ENCODE measurements at places on chromosomes 16 and 17.

GRCh38 chr16:54201200-54201599 is 85.4 kb downstream of the IRX3 start:
- DNase-seq = no peak

DNA sequence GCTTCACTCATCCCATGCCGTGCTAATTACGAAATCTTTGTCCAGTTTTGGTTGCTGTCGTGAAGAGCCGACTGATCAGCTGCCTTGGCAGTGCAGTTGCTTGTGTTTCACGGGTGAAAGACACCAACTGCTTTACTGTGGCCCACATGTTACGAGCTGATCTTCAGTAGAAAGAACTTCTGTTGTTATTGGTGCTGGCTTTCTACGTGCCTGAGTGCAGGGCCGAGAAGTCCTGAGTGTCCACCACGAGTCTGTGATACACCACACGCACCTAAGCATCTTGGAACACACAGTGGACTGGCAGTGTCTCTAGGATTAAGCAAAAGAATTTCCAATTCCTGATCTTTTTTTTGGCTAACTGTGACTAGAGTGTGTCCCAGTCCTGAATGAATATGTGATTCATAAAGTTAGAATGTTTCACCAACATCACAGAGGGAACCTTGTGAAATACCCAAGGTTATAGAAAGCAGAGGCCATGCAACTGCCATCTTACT is 70.4 kb upstream of the CLEC18A start:
- no peak for DNase-seq

- no peak for DNase-seq
These were observed 78.9 kb downstream of the CMIP start for GRCh38 chr16:81523387-81524115.

DNA sequence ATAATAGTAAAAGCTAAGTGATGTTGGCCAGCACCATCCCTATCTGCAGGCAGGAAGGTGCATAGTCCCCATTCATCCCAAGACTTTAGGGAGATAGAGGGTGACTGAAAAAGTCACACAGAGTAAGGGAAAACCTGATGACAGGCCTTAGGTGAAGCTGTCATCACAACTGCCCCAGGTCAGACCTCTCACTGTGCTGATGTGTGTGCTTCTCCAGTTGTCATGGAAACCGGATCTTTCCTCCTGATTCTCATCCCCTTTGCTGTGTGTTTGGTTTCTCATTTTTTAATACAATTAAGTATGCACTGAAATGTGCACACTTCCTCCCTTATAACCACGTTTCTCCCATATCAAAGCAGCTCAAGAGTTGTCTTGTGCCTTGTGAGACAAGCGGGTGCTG is 135.1 kb upstream of the ANKFN1 start:
- DNase-seq = no peak

DNA sequence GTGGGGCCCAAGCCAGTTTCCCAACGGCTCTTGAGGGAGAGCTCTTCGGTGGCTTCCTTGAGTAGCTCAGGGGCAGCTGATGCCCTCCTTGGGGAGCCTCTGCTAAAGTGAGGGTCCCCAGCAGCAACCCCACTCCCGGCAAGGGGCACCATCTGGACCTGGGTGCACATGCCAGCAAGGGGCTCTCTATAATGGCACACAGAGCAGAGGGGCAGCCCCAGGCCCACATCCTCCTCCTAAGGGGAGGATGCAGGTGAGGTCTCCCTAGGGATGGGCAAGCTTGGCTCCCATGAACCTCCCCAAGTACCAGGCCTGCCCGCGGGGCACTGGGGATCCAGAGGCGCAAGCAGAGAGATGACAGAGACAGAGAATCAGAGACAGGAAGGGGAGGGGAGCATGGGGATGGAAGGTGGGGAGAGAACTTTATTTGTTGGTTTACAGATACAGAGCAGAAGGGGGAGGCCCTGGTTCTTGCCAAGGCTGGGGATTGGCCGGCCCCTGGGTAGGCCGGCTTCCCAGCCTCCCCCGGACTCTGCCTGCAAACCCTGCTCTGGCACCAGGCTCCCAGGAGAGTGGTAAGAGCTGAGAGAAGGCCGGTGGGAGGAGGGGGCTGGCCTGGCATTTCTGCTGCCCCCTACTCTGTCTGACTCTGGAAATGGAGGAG is 61.4 kb downstream of the SRCIN1 start:
- DNase-seq = no peak

DNA sequence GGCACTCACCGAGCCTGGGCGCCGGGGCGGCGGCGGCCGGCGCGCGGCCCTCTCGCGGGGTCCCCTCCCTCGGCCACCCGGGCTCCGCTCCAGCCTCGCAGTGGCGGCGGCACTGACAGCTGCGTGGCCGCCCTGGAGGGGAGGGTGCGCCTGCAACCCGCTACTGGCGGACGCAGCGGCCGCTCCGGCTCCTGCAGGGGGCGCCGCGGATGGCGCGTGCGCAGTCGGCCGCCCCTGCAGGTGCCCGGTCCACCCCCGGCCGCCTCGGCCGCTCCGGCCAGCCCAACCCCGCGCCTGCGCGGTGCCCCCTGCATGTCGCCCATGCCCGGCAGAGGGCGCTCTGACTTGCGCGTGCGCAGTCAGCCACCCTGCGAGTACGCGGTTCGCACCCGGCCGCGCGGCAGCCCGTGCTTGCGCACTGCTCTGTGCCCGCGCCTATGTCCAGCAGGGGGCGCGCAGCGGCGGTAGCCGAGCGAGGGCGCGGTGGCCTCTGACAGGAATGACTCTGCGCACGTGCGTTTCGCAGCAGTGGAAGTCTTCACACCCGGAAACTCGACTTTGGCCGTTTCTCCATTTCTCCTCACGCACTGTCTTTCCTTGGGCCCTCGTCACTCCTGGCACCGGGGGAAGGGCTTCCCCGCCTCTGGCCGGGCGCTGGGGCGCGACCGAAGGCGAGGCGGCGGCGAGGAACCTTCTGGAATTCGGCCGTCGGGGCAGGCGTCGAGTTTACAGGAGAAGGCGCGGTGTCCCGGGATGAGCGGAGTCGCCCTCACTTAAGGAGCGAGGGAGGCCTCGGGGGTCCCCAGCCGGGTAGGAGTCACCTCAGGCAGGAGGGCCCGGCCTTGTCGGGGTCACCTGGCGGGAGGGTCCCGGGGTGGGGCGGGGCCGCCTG is at the start of gene ABCA3:
Gene ABCA3 (minus strand): TSS at position 165 of the 892 bp plus-strand sequence. CDS start 14,262 bp downstream, outside the sequence.
- DNase-seq = peak; percentile 55

GRCh38 chr16:3643095-3643730 is 11.3 kb upstream of the DNASE1 start:
- no peak for DNase-seq

DNA sequence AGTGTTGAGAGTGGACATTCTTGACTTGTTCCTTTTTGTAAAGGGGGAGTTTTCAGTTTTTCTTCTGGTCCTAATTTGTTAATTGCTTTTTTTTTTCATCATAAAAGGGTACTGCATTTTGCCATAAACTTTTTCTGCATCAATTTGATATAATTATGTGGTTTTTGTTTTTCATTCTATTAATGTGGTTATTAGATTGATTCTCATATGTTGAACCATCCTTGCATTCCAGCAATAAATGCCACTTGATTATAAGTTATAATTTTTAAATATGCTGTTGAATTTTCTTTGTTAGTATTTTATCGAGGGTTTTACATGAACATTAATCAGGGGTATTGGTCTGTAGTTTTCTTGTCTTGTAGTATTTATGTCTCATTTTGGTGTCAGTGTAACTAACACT is 87.2 kb upstream of the SMIM36 start:
- no peak for DNase-seq

GRCh38 chr16:74954763-74955162 is 30.2 kb downstream of the WDR59 start:
- DNase-seq = no peak

DNA sequence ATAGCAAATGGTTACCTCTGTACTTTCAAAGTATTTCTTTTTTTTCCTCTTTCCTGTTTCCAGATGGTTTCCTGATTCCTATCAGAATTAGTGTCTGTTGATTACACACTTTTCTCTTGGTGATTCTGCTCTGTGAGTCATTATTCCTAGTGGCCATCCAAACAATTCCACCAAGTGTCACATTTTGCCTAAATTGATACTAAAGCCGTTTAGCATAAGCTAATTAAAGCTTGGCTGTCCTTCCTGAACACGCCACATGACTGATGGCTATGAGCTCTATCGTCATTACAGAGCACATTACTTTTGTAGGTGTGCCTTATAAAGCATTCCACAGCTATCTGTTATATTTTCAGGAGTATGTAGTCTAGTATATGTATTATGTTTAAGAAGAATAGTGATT is 671.2 kb downstream of the CDH8 start:
- no peak for DNase-seq

GRCh38 chr16:20906341-20907255 is 6.0 kb downstream of the LYRM1 start:
- DNase-seq = no peak

DNA sequence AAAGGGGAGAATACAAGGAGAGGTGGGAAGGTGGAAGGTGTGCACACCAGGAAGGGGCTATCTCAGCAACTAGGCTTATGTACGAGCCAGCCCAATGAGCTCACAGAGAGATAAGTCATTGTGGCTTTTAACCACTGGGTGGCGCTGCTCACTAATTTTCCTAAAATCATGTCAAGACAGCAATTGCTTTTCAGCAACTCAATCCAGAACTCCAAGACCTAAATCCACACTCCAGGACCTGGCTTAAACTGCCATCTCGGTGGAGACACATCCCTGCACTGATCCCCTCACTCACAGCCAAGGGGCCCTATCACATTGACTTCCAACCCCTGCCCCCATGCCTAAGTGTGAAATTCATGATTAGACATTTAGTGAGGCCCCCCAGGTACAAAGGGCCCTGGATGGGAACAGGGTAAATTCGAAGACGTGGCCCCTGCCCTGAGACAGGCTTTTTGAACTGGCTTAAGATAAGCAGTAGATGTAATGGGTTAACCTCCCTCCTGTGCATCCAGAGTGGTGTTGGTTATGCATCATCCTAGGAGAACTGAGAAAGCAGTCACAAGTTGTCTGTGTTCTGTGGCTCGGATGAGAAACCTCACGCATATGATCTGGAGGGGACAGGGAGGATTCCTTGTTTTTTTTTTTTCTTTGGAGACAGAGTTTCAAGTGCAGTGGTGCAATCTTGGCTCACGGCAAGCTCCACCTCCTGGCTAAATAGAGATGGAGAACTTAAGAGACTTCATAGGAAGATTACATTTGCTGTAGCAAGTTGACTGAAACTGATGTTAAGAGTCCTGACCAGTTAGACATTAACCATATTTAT is 11.5 kb downstream of the CCL16 start:
- DNase-seq = peak; percentile 9

DNA sequence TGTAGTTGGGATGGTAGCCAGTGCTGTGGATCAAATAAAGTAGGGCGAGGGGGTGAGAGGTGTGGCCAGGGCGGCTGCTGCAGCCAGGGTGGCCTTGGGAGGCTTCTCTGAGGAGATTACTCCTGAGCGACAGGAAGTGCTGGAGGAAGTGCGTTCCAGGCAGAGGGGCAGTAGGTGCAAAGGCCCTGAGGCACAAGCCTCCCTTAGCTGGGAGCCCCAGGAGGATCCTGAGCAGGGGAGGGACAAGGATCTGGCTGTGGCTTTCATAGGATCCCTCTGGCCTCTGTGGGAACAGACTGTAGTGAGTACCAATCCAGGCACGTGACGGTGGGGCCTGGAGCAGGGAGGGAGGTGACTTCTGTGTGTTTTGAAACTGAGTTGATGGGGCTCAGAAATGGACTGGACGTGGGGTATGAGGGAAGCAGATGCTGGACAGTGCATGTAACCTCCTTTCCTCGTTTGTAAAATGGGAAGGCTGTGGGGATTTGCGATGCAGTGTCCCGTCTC is 2.8 kb downstream of the LLGL1 start:
- DNase-seq = no peak

DNA sequence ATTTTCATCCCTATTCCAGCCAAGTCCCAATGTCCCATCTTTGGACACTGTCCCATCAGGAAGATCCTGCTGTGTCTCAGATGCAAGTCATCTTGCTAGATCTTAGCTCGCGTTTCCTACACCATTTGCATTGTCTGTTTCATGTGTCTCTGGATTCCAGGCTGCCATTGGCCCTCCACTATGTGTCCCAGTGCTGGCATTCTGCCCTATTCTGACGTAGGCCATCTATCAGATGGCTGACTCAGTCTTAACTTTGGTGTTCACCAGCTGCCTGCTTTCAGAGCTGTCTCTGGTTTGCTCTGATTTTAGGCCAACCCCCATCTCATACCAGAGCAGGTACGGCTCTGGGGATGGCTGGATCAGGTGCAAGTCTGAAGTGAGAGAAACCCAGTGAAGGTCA is 300.9 kb upstream of the ASIC2 start:
- no peak for DNase-seq

DNA sequence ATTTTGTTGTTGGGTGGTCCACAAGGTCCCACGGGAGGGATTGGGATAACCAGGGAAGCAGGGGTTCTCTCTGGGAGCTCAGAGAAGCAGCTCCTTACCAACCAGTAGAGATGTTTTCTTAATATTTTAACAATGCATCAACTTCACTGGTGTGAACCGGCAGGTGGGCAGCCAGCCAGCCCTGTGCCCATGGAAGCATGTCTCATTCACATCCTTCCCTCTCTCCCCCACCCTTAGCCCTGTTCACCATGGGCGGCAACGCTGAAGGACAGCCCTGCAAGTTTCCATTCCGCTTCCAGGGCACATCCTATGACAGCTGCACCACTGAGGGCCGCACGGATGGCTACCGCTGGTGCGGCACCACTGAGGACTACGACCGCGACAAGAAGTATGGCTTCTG is 9.3 kb downstream of the MMP2 start:
- DNase-seq = no peak

DNA sequence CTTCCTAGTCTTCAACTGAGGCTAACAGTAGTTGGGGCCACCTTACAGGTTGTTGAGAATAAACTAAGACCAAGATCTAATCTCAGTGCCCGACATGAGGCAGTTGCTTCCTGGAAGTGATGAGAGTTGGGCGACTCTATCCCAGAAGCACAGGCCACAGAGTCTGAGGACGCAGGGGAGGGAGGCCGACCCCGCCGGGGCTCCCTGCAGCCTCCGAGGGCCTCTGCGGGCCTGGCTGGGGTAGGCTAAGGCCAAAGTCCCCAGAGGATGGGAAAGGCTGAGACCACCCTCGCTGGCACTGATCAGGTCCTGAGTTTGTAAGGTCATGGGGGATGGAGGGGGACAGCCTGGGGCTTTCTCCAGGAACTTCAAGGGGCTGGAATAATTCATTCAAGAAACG is 74.0 kb downstream of the ENGASE start:
- DNase-seq = no peak

DNA sequence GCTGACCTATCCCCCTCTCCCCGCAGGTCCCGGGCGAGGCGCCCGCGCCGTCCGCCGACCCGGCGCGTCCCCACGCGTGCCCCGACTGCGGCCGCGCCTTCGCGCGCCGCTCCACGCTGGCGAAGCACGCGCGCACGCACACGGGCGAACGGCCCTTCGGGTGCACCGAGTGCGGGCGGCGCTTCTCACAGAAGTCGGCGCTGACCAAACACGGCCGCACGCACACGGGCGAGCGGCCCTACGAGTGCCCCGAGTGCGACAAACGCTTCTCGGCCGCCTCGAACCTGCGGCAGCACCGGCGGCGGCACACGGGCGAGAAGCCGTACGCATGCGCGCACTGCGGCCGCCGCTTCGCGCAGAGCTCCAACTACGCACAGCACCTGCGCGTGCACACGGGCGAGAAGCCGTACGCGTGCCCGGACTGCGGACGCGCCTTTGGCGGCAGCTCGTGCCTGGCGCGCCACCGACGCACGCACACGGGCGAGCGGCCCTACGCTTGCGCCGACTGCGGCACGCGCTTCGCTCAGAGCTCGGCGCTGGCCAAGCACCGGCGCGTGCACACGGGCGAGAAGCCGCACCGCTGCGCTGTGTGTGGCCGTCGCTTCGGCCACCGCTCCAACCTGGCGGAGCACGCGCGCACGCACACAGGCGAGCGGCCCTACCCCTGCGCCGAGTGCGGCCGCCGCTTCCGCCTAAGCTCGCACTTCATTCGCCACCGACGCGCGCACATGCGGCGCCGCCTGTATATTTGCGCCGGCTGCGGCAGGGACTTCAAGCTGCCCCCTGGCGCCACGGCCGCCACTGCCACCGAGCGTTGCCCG is 10.3 kb downstream of the ZNF771 start:
- DNase-seq = no peak
